ENCODE measurements at places on chromosomes 4 and X. TPM values are rescaled to one million over a fixed set of nuclear protein-coding genes. Genes with fewer than 3 reads are reported as not detected.

The APELA gene
- polyA plus RNA-seq: not detected

The PLRG1 gene
- polyA plus RNA-seq: 52.5 TPM

The IL15 gene
- 0.67 TPM for polyA plus RNA-seq

The SMAD1 gene
- 4.4 TPM for polyA plus RNA-seq

The UGT2B11 gene
- polyA plus RNA-seq: not detected

The KLHL13 gene
- 2.7 TPM for polyA plus RNA-seq

The F8 gene
- polyA plus RNA-seq: 0.78 TPM

The MAGED4 gene
- polyA plus RNA-seq: 2.1 TPM

The ARHGEF38 gene
- polyA plus RNA-seq: not detected

The COL25A1 gene
- not detected for polyA plus RNA-seq

The GAGE12D gene
- not detected for polyA plus RNA-seq

The PLXNB3 gene
- polyA plus RNA-seq: 8.3 TPM

The HDX gene
- 1.1 TPM for polyA plus RNA-seq

The PCSK1N gene
- 0.86 TPM for polyA plus RNA-seq

The TMEM129 gene
- 24.3 TPM for polyA plus RNA-seq
